D721Med (cell line): ENCODE measurements at places on chromosomes 4 and X.

DNA sequence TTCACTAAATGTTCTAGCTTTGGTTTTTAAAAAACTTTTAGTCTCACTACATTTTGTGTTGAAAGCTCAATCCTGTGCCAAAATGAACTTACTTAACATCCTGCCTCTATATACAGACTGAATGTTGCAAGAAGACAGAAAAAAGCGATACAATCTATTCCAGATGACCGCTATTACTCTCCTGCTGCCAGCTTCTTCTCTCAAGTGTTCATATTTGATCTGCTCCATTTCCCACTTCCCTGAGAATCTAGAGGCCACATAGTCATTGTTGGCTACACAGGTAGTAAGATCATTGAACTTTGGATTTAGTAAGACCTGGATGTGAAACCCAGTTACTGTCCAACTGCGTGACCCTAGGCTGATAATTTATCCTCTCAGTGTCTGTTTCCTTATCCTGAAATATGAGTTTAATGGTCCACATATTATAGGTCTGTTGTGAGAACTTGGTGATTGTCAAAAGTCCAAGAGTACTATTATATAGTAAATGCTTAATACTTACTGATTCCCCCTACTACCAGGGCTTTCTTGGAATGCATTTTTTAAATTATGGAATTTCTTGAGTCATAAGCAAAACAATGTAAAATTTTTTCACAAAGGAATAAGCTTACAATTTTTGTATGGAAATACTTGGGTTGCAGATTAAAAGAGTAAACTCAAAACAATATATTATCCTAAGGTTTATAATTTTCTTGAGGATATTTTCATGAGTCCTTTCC, 976.8 kb upstream of the ADGRL3 start:
- DNase-seq: no peak

DNA sequence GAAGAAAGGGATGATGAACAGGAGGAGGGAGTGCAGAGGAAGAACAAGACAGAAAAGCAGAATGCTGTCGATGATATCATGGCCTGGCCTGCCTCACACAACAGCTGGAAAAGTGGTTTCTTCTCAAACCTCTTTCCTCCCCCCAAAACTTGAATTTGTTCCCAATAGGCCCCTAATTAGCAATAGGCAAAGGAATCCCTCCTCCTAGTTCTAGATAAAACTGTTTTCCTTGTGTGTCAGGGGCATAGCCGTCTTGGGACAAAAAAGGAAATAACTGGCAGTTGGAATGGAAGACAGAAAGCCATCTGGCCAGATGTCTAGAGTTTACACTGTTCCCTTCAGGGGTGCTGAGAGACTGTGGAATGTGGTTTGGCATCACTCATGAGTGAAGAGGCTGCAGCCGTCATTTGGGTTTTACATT, 177.8 kb upstream of the C1QTNF7 start:
- no peak for DNase-seq

DNA sequence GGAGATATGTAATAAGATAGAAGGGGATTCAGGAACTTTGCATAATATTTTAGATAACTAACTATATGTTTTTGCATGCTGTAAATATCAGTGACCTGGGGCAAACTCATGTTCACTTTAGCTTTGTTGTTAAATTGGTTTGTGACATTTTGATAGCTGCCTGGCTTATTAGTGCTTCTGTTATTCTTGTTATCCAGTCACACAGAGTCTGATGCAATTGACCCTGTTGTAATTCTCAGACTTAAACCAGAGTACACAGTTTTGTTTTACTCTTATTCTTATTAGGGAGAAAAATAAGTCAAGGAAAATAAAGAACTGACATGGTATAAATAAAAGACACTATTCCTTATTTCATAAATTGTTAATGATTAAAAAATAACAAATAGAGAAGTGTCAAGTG, 516.7 kb upstream of the SLIT2 start:
- DNase-seq: no peak

- DNase-seq: no peak
Measured at GRCh38 chr4:1339489-1339888, 7.5 kb upstream of the UVSSA start.

- peak; percentile 30 for DNase-seq
Measured at GRCh38 chr4:40681600-40681999, 51.9 kb upstream of the RBM47 start.

- DNase-seq: no peak
Measured at GRCh38 chr4:102317459-102317858, 27.8 kb downstream of the SLC39A8 start.

- no peak for DNase-seq
Measured at GRCh38 chrX:150486011-150486410, 82.4 kb upstream of the MTM1 start.

- DNase-seq: no peak
Measured at GRCh38 chr4:159012381-159012780, 90.5 kb upstream of the RAPGEF2 start.

DNA sequence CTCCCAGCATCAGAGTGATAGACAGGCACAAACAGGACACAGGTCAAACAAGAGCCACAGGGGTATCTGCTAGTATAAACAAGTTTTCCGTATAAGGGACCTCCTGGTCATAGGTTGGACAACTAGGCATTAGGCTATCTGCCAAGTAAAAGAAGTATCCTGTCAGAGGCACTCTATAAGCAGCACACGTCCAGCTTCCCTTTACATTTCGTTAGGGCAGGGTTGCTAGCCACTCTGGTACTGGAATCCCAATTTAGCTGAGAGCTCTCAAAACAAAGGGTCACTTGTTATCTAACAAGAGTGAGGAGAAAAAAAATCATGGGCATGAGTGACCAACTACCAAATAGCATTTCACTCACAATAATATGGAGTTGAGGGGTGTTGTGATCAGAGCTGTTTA, 780.7 kb upstream of the DIAPH2 start:
- no peak for DNase-seq
